D721Med (cell line): ENCODE measurements at places on chromosomes 6 and 20.

DNA sequence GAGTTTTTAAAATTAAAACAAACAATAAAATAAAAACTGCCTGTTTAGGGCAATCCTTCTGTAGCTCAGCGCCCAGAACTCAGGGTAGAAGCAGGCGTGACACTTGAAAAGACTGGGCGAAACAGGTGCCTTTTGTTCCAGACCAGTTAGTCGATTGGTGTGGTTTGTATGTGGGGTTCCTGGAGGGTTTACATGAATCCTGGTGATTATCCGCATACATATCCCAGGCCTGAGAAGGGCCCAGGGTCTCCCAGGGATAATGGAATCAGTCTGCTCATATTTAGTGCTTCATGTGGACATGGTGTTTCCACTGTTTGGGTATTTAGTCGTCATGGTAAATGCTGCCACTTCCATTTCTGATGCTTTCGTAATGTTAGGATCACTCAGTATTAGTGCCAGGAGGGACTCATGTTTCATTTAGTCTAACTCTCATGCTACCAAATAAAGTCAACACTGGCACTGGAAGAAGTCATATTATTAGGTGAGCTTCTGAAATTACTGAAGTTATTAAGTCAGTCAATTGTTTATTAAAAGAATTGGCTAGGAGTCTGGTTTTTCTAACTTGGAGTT lies 116.5 kb downstream of the SAMD5 start:
- no peak for DNase-seq

DNA sequence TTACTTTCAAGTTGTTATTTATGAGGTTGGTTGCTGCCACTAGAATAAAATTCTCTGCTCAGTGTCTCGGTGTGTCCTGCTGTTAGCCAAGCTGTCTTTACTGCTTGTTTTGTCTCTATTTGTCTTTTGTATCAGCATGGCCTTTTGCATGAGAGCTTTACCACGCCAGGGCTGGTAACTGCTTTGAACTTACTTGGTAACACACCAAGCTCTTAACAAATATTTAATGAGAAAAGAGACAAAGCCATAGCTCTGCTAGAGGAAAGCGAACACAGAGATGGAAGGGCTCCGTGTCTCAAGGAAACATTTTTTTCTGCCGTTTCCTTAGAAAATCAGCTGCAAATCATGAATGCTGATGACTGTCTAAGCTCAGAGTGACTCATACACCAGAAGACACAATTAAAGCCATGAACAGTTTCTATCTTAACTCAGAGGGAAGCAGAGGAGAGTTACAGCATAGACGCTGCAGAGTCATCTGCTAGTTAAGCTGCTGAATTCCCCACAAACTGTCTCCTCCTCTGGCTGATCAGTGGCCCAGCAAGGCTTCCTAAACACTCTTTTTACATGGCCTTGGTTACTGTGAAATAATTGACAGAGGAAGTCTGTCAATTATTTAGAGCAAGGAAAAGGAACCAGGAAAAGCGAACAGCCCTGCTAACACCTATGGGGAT lies 44.8 kb downstream of the AGPAT4 start:
- DNase-seq: no peak

DNA sequence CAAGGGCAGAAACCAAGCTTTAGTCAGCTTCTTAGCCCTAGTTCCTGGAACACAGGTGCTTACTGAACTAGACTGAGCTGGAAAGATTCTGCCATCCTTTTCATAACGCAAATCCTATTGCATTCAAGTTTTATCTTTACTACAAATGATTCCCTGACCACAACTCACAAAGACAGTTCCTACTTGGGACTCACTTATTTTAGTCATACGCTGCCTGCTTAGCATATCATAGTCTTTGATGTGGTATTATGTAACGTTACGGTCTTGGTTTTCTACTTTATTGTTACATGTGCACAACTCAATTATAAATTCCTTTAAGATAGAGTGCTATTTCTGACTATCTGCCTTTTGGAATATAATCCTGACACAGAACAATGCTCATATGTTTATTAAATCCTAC lies 59.1 kb downstream of the BLOC1S5 start:
- no peak for DNase-seq

- no peak for DNase-seq
These were observed 189.3 kb upstream of the SLC35B3 start for GRCh38 chr6:8624665-8625064.

GRCh38 chr20:59782986-59783640 lies 150.3 kb downstream of the SYCP2 start:
- DNase-seq: no peak

DNA sequence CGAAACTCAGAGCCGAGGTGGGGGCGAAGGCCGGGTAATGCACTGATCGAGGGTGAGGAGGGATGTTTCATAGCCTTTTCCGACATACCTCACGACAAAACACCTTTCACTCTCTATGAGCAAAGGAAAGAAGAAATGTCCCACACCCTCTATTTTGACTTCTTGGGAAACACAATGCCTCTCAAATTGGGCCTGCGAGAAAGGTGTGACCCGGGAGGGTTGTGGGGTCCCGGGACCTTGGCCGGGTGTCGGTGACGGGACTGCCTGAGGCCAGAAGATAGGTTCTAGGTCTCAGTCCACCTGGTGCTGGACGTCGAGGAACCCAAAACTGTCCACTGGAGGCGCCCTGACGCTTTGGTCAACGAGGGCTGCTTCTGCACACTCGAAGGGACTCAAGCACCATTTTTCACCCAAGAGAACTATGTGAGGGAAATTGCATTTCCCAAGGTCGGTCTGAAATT lies 41.1 kb upstream of the OSTM1 start:
- no peak for DNase-seq

DNA sequence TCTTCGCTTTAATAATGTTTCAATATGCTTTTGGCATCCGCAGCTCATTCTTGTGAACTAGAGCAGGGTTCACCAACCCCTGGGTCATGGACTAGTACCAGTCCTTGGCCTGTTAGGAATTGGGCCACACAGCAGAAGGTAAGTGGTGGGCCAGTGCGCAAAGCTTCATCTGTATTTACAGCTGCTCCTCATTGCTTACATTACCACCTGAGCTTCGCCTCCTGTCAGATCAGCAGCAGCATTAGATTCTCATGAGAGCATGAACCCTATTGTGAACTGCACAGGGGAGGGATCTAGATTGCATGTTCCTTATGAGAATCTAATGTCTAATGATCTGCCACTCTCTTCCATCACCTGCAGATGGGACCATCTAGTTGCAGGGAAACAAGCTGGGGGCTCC lies 75.5 kb upstream of the GGTLC1 start:
- DNase-seq: no peak

DNA sequence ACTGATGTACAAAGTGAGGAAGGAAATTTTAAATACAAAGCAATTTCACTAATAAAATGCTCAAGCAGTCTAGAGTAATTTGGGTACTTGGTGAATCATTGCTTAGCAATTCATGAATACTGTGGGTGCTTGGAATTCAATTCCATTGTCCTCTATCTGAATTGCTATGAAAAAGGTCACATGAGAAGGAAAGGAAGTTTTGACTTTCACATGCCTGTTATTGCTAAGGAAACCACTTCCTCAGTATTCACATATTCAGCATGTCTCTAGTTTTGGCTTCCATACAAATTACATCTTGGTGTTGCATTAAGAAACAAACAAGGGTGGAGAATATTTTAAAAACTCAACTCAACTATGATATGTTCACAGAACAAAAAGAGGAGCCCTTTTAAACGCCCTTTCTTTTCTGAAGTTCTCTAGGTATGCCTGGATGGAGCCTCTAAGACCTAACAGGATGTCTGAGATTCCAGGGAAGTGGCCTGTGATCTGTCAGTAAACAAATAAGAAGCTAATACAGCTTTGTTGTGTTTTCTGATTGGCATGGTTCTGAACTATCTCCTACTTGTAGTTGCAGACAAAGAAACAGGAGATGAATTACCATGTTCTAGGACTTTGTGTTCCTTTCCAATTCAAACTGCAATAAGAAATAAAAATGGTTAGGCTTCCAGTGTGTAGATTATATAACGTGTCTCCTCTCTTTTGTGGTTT lies 190.4 kb downstream of the OGFRL1 start:
- no peak for DNase-seq

DNA sequence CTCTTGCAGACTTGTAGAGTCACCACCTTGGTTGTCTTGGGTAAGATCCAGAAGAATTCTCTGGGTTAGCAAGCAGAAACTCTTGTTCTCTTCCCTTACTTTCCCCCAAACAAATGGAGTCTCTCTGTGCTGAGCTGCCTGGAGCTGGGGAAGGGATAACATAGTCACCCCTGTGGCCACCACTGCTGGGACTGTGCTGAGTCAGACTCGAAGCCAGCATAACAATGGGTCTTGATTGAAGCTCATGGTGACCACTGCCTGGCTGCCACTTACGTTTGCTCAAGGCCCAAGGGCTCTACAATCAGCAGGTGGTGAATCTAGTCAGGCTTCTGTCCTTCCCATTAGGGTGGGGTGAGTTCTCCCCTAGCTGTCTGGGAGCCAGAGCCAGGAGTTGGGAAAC lies 15.4 kb upstream of the ERVFRD-1 start:
- no peak for DNase-seq

- no peak for DNase-seq
These were observed 36.4 kb downstream of the PLAGL1 start for GRCh38 chr6:143971482-143972205.

DNA sequence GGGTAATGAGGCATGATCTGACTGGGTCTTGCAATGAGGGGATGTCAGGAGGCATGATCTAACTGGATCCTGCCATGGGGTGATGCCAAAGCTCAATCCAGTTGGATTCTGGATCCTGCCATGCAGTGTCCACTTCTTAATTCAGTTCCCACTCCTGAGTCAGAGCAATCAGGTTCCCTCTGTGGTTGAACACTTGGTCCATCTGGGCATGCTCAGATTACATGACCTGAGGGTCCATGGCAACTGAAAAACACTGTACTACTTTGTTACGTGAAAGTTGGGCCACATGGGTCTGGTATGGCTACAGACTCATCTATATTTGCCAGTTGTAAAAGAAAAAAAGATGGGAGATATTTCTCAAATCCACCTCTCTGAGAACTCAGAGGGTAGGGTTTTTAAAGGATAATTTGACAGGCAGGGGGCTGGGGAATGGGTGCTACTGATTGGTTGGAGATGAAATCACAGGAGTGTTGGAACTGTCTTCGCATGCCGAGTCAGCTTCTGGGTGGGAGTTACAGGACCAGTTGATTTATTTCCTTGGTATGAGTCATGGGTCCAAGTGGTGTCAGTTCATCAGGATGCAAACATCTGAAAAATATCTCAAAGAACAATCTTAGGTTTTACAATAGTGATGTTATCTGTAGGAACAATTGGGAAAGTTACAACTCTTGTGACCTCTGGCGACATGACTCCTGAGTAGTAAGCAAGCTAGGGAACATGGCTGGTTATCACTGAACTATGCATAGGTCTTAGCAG lies 21.6 kb downstream of the C6orf163 start:
- DNase-seq: no peak

GRCh38 chr6:126123226-126123625 lies 136.9 kb downstream of the TRMT11 start:
- no peak for DNase-seq

GRCh38 chr20:11497545-11497944 lies 420.1 kb upstream of the BTBD3 start:
- DNase-seq: no peak

DNA sequence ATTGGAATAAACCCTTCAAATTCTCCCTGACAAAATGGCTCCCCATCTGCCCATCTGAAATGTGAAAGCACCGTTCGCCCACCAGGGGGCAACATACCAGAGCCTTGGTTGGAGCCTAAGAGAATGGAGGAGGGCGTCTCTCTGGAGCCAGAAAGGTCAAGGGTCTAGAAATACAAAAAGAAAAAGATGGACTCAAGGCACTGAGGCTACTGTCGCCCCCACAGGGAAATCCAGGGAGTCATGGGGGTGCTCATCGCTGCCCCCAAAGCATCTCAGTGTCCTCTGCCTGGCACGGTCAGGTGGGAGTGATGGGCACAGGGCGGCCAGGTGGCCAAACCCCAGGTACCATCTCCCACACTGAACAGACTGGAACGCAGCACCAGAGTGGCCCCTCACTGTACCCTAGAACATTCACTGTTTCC lies 136.3 kb downstream of the ZMYND8 start:
- no peak for DNase-seq

DNA sequence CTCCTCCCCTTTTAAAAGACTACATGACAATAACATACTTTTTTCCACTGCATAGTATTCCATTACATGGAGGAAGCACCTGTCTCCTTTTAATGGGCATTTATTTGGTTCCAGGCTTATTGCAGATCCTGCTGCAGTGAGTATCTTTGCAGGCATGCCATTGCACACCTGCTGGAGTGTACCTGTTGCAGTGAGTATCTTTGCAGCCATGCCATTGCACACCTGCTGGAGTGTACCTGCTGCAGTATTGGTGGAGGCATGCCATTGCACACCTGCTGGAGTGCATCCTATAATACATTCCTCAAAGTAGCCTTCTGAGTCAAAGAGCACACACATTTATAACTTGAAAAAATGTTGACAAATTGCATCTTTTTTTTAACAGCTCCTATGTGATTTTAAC lies 1.6 kb downstream of the BFSP1 start:
- no peak for DNase-seq

GRCh38 chr20:23151008-23151703 lies 65.0 kb upstream of the CD93 start:
- no peak for DNase-seq

- no peak for DNase-seq
These were observed 54.5 kb upstream of the HMGCLL1 start for GRCh38 chr6:55633471-55633870.

DNA sequence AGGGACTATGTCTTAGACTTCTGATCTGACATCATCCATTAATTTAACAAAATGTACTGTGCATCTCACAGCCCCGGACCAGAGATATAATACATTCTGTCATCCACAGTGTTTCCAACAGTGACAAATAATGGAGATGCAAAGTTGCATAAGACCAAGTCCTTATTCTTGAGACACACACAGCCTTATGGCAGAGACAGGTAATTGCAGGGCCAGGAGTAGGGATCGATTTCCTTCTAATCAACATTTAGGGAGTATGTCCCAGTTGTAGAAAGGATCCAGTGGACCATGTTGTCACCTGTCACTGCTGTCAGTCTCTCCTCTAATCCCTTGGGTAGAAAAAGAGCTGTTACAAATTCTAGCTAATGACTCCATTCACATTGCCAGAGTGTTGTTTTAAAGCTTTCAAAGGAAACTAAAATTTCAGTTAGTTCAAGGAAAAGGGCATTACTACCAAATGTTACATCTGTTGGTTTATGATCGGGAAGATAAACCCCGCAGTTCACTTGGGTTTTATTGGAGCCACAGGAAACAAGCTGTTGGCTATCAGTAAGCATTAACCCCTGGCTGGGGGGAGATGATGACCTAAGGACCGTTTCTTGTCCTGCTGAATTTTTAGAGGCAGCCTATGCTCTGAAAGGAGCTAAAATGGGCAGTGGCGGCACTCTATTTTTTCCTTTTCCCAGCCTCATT lies 111.4 kb upstream of the ATXN1 start:
- DNase-seq: no peak
